ENCODE measurements at places on chromosomes 2 and 18. TPM values are rescaled to one million over a fixed set of nuclear protein-coding genes. Genes with fewer than 3 reads are reported as not detected.

- DNase-seq = no peak
These were observed 239.9 kb upstream of the ID2 start for GRCh38 chr2:8441986-8442385.

GRCh38 chr18:77131652-77132368, 773 bp downstream of the MBP start:
- DNase-seq = no peak

DNA sequence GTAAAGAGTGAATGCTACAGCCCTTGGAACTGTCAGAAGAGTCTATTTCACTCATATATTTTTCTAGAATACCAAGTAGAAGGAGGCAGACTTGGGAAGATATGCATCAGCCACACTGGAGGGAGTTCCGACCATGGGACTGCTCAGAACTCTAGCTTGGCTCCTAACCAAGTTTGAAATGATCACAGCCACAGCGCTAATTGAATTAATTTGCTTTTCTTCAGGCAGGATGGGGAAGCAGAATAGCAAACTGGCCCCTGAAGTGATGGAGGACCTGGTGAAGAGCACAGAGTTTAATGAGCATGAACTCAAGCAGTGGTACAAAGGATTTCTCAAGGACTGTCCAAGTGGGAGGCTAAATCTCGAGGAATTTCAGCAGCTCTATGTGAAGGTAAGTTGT, 51.4 kb downstream of the VSNL1 start:
- DNase-seq = no peak

Gene PRSS56
- not detected for total RNA-seq

Gene XDH
- total RNA-seq = not detected

- DNase-seq = no peak
These were observed 255.6 kb downstream of the RDH14 start for GRCh38 chr2:18304849-18305248.

- DNase-seq = no peak
These were observed 341.1 kb downstream of the BCL11A start for GRCh38 chr2:60212181-60212945.

GRCh38 chr2:73202156-73203054, at the start of gene NOTO:
Gene NOTO, plus strand, starts transcription at chr2:73202574. Its CDS starts 93 bp downstream, at chr2:73202667.
- DNase-seq = no peak

GRCh38 chr18:39732918-39733317, 2167.3 kb upstream of the CELF4 start:
- no peak for DNase-seq

- DNase-seq = no peak
These were observed 230.2 kb upstream of the SMAD2 start for GRCh38 chr18:48160622-48161021.

GRCh38 chr2:226551522-226552250, 247.9 kb downstream of the IRS1 start:
- no peak for DNase-seq

GRCh38 chr2:3195641-3196476, 181.8 kb downstream of the EIPR1 start:
- DNase-seq = no peak

Gene CPSF3
- 18.1 TPM for total RNA-seq

Gene ITGB6
- total RNA-seq = not detected

DNA sequence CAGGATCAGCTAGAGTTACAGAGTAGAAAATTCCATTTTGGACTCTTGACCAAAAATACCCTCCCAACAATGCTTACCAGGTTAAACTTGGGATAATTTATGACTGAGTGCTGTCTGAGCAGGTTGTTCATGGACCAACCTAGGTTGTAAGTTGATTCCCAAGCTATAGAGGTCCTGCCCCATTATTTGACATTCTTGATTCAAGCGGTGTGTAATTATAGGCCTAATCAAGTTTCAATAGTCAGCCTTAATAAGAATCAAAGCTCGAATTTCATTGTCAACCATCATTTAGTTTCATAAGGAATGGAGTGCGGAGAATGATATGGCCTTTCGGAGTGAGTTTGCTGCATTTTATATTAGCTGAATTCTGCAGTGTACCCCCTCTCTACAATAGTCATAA, 152.8 kb upstream of the FIGN start:
- DNase-seq = no peak

DNA sequence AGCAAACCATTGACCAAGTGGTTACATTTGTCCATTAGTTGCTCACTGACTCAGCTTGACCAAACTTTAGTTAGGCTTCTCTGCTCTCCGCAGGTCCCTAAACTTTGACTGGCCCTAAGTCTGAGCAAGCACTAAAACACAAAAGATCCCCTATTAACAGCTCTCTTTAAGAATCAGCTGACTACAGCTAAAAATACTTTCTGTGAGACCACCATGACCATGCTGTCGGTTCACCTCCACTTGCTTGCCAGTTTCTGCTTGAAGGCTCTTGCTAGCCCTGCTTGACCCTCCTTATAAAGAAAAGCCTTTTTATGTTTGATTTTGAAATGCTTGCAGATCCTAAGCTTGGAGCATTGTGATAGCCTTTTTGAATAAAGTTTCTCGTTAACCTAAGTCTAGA, 40.4 kb upstream of the RIT2 start:
- no peak for DNase-seq

DNA sequence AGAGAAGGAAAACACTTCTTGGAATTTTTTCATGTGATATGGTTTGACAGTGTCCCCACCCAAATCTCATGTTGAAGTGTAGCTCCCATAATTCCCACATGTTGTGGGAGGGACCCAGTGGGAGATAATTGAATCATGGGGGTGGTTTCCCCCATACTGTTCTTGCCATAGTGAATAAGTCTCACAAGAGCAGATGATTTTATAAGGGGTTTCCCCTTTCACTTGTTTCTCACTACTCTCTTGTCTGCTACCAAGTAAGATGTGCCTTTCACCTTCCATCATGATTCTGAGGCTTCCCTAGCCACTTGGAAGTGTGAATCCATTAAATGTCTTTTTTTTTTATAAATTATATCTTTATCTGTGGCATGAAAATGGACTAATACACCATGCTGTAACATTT, 250.7 kb downstream of the LPIN1 start:
- DNase-seq = no peak

Gene ACVR1C
- total RNA-seq = 3.3 TPM

- no peak for DNase-seq
These were observed at the start of gene GREB1L for GRCh38 chr18:21242141-21242779. Gene GREB1L, plus strand, starts transcription at chr18:21242232. Its CDS starts 141,287 bp downstream, at chr18:21383519.

Gene CHPF
- total RNA-seq = 9.4 TPM

- DNase-seq = no peak
These were observed 422.2 kb upstream of the POU3F3 start for GRCh38 chr2:104431701-104432121.

Gene FHL2
- total RNA-seq = 8.9 TPM

- DNase-seq = no peak
These were observed 51.8 kb upstream of the GPR17 start for GRCh38 chr2:127594116-127594591.

Gene G6PC2
- total RNA-seq = not detected

DNA sequence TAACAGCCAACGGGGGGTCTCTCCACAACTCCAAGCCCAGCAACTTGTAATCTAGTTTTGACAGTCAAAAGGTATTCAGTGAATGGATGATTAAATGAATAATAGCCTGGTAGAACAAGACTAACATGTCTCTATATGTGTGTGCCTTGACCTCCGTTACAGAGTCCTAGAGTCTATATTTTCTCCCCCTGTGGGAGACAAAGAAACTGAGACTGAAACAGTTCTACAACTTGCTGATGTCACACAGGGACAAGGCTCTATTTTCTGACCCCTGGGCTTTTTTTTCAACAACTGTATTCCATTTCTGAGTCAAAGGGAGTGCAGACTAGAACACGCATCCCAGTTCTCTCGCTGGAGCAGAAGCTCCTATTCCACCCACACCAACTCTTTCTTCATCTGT, 223.6 kb upstream of the AGAP1 start:
- DNase-seq = no peak

Gene ATP8B1
- not detected for total RNA-seq

DNA sequence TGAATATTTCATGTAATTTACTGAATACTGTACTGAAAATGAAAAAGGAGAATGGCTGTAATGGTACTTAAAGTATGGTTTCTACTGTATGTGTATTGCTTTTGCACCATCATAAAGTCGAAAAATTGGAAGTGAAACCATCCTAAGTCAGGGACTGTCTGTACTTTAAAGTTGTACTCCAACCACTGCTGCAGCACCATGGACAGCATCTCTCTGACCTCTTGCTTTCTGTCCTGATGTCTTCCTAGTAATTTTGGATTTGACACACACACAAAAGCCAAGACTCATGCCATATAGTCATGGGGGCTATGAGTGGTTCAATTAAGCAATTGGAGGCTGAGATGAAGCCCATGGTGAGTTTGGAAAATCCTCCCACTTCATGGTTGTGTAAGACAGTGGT, 256.3 kb upstream of the PKDCC start:
- DNase-seq = no peak
